ENCODE measurements at places on chromosomes 12 and 14. TPM values are rescaled to one million over a fixed set of nuclear protein-coding genes. Genes with fewer than 3 reads are reported as not detected.

Gene PDZRN4
- total RNA-seq, result not detected

DNA sequence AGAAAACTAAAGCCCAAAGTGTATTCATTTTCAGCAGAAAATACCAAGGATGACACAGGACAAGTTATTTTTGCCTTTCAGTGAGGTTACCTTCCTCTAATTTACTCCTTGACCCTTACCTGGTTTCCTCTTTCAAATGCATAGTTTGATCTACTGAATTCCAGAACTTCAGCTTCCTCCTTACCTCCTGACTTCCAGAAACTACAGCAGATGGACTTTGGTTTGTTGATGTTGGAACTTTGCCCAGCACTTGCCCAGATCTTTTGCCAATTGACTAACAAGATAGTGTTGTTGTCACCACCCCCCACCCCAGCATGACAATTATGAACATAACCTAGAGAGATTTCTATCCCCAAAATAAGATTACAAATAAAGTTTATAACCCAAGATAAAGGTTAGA lies 63.2 kb downstream of the NAV3 start:
- no peak for DNase-seq

Gene SLC38A6
- total RNA-seq, result 112 TPM

DNA sequence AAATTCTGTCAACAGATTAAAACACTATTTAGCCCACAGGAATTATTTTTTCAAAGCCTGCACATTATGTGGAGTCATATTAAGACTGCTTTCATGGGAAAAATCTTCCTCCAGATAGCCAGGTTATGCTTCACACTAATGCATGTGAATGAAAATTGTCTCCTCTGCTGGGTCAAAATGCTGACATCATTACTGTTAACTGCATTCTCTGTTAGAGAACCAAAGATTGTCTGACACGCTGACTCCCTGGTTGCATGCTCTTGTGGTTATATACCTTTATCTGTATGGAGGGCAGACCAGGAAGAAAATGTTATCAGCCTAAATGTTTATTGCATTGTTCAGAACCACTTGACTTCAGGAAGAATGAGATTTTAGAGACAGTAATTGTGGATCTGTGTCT lies 432.2 kb upstream of the MDGA2 start:
- no peak for DNase-seq

Gene RPGRIP1
- total RNA-seq, result under 0.01 TPM

- no peak for DNase-seq
Measured at GRCh38 chr14:29937116-29937515, 9.5 kb upstream of the PRKD1 start.

Gene SPRYD4
- total RNA-seq, result 2.7 TPM

GRCh38 chr12:40170593-40170992 lies 54.2 kb upstream of the LRRK2 start:
- no peak for DNase-seq

- no peak for DNase-seq
Measured at GRCh38 chr14:70699646-70700045, 57.9 kb downstream of the TTC9 start.

- DNase-seq, result no peak
Measured at GRCh38 chr14:106556665-106557289, 1030.4 kb downstream of the TMEM121 start.

DNA sequence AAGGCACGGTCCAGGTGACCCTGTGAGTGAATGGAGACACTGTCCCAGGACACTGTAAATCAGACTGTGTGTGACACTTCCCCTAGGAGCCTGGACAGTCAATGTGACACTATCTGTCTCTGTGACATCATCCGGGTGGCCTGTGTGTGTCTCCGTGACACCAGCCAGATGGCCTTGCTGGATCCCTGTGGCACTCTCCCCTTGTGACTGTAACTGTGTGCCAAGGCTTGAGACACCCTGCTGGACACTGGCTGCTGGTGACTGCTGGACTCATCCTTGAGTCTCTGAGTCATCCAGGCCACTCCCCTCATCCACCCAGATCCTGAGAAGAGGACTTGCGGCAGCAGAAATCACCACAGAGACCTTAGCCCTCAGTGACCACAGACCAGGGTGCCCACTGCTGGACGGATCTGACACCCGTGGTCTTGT lies 51.6 kb downstream of the MVK start:
- DNase-seq, result peak; percentile 95
